ENCODE measurements at places on chromosomes 6 and 20.

- DNase-seq, result no peak
Observed at GRCh38 chr6:44498436-44498835, 110.9 kb downstream of the CDC5L start.

DNA sequence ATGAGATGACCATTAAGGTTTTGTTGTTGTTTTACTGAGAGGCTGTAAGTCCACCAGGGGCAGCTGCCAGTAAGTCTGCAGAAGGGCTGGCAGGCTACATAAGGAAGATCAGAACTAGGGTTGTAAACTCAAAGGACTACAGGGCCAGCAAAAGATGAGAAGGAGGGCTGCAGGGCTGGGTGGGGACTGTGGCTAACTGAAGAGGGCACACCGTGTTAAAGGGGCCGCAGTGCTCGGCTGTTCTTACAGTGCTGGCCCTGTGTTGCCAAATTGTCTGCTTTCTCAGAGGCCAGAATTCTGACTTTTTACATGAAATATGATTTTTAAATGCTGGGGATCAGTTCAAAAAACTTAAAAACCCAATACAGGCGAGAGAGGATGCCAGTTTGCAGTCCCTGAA, 25.5 kb upstream of the ZNF318 start:
- no peak for DNase-seq

DNA sequence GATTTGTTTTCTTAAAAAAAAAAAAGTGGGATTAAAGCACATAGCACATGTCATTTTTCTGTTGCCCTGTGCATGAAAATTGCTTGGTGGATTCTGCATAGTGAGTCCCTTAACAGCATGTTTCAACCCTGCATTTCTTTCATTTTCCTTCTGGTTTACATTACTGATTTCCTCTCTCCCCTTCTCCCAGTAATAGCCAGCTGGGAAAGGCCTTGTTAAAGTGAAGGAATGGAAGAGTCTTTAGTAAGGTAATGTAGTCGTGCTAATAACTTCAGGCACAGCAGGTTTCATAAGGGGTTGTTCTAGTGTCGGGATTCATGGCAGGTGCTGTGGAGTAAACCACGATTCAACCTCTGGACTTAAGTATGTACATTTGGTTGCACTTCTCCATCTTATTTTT, 202.4 kb downstream of the FARS2 start:
- no peak for DNase-seq

GRCh38 chr6:132484680-132485018, 28.3 kb downstream of the STX7 start:
- DNase-seq, result no peak

GRCh38 chr6:6704103-6705060, 115.9 kb downstream of the LY86 start:
- DNase-seq, result no peak

DNA sequence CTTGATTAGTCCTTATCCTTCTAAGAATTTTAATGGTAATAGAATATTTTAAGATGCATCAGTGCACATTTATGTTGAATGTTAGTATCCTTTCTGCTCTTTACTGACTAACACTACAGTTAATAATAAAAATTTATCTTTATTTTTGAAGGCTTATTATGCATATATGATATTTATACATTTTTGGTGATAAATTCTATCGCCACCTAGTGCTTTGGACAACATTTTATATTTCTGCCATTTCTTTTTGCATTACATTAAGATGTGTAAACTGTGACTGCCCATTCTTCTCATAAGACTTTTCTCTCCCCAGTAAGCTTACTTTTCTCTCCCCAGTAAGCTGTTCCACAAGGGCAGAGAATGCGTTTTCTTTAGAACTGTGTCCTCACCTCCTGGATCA, 252.3 kb downstream of the GRIK2 start:
- no peak for DNase-seq

GRCh38 chr20:44110816-44111568, 76.0 kb downstream of the JPH2 start:
- no peak for DNase-seq

DNA sequence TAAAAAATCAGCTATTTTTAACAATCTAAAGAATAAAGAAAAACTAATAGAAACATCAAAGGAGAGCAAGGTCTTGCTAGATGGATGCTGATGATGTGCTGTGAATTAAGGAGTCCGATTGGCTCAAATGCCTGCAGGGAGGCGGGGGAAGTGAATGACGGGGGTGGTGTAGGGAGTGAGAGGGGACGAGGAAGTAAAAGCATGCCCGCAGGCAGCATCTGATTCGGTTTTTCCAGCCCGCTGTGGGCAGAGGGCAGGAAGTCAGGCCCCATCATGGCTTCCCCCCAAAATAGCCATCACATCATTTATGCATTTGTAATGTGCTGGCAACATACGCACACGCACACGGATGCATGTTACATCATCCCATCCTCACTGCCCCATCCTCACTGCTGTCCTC, 10.3 kb downstream of the RSPO4 start:
- no peak for DNase-seq

- DNase-seq, result no peak
Observed at GRCh38 chr6:43434001-43434840, 6.9 kb downstream of the ABCC10 start.

GRCh38 chr6:163349696-163350095, 64.8 kb upstream of the QKI start:
- no peak for DNase-seq

DNA sequence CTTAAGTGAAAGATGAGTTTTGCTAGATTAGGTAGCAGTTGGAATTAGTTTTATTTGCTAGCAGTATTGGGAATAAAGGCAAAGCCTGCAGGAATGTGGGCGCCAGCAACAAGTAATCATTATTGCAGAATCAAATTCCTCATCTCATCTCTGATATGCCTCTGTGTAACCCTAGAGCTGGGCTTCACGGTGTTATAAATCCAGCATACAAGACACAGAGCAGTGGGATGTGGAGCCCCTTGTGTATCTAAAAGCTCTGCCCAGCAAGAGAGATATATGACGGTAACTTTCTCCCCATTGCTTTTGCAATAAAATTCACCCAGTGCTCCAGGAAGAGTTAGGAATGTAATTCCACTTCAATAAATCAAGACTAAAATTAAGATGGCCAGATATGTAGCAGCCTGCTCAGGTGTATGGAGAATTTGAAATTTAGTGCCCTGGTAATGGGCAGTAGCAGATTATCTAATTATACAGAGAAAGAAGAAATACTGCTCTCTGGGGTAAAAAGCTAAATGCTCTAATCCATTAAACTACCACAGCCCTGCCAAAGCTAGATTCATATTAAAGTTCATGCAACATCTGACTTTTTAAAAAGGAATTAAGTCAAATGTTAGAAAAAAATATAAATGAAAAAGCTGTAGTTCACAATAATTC, 5.6 kb upstream of the BLOC1S5 start:
- no peak for DNase-seq

DNA sequence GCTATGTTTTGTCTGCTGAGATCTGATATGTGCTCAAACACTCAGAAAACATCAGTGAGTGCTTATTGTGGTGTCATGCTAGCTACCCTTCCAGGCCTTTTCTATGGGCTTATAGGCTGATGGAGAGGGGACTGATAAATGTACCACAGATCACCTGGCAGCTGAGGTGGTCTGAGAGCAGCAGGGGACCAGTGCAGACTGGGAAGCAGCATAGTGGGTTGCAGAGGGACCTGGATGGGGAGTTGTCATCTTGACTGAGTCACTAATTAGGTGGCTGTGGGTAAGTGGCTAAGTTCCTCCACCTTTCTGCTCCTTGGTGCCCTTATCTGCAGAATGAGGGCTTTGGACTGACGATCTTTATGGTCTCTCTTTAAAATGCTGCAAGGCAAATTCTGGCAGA, 2.8 kb downstream of the TMEM200A start:
- DNase-seq, result no peak

DNA sequence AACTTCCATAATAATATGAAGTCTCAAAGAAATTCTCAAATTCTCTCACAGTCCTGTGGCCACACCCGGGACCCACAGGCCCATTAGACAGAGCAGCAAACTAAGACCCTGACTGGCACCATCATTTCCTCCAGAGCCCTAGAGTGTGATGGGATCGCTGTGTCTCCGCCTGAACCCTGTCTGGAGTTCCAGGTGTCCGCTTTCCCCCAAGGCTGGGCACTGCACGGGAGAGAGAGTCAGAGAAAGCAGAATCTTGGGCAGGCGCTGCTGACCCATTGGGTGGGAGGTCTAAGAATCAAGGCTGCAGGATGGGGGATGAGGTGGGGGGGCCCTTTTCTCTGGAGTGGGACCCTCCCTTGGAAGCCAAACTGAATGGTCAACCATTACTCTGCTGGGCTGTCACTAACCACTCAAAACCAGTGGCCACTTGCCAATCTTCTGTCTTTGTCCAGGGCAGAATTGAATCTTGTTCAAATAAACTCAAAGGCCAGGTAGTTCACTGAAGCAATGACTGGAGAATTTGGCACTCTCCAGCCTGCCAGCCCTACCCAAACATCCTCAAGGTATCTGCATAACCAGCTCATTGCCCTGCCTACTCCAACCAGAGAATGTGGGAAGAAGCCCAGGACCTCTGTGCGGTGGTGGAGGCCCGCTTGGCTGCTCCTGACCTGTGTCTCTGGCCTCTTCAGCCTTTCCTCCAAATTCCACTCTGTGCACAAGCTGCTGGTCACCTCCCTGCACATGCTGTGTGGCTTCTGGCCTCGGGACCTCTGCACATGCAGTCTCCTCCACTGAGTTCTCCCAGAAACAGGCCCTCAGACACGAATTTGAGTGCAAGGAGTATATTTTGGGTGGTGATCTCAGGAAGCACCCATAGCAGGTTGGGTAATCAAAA, 141.1 kb downstream of the CEBPB start:
- no peak for DNase-seq

DNA sequence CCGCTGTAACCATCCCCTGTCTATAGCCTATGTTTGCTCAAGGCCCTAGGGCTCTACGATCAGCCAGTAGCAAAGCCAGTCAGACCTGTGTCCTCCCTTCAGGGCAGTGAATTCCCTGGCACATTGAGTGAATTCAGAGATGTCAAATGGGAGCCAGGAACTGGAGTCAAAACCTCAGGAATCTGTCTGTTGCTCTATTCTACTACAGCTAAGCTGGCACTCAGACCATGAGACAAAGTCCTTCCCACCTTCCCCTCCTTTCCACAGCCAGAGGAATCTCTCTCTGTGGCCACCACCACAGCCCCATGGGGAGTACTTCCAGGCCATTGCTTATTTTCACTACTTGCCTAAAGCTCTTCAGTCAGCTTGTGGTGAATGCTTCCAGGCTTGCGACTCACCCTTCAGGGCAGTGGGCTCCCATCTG, 82.0 kb downstream of the PKIB start:
- DNase-seq, result no peak

- DNase-seq, result no peak
Observed at GRCh38 chr20:53468587-53468986, 125.1 kb downstream of the ZNF217 start.

GRCh38 chr6:144364782-144365181, 79.6 kb downstream of the UTRN start:
- DNase-seq, result no peak

DNA sequence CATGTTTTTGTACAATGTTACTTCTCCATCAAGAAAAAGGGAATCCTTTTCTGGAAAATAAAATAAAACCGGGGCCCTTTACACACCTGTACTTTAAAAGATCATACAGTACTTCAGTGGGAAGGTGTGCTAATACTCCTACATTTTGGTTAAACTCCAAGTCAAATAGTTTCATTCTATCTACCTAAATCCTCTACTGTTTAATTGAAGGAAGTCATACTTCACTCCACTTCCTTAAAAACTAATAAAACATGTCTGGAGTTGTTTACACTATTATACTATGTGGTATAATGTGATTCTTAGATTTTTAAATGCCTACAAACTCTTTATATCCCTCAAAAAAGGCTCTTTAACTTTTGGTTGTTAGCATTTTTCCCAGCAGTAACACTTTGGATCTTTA, 18.6 kb upstream of the HBS1L start:
- no peak for DNase-seq

- no peak for DNase-seq
Observed at GRCh38 chr20:34231634-34232033, 9.6 kb upstream of the ASIP start.

GRCh38 chr20:47501116-47501481, 588 bp upstream of the NCOA3 start:
- DNase-seq, result no peak

DNA sequence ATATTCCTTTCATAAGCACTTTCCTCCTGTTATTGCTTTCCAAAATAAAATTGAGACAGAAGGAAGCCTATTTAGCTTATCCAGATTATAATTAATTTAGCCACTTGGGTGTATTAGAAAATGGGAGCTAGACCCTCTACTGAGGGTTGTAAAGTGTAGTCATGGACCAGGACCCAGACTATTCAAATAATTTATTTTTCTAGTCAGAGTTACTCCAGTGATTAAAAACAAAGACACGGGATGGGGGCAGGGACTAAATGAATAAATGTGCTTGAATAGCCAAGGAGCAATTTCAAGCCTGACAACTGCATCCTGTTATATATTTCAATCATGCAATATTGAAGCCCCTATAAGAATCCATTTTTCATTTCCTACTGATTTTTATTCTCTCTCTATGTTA, 41.6 kb downstream of the KLHL32 start:
- DNase-seq, result no peak

DNA sequence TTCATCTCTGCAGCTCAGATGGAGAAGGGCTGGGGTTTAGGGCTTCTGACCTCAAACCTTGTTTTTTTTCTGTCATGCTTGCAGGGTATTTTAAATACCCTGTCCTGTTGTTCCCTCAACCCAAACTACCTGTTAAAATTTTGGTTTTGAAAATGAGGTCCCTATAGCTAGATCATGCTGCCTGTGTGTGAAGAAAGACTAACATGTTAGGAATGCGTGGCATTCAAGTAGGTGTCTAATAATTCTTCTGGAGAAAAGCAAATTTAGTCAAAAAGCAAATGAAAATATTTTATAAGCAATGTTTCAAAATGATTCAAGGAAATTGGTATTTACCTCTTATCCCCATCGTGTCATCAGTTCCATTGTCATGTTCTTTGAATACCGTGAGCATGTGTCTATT, 77.2 kb upstream of the C20orf144 start:
- DNase-seq, result no peak

DNA sequence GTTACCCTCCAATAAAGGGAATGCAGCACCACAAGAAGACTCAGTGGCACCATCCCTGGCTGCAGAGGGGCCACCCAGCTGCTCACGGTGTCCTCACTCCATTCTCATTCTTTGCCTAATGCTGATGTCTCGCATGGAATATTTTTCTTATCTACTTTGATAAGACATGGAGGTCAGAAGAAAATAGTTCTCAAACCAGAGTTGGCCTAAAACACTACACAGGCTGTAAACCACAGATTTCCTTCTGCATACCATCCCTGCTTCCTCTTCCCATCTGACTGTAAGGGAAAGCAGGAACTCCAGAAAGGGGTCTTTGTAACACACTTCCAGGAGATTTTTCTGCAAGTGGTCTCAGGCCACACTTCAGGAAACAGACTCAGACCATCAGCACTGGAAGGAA, 43.1 kb upstream of the CD93 start:
- DNase-seq, result no peak

GRCh38 chr6:39573541-39573940, 151.7 kb downstream of the KIF6 start:
- no peak for DNase-seq

DNA sequence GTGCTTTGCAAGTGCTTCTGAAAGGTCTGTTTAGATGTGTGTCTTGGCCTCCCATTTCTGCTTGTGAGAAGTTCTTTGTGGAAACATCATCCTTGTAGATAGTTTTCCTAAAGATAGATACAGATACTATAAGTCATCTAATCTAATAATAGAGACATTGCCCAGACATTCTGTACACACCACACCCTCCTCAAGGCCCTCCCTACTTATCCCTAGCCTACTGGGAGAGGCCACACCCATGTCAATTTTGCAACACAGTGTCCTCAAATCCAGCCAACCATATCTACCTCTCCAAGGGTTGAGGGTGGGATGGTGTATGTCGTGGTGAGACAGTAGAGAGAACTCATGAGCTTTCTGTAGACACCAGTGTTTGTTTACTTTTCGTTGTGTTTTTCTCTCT, 6.2 kb downstream of the KDM1B start:
- no peak for DNase-seq
